ENCODE measurements at places on chromosomes 13 and 19.
A peak's percentile ranks its signal among the peaks of the same experiment; 100 is the strongest.

DNA sequence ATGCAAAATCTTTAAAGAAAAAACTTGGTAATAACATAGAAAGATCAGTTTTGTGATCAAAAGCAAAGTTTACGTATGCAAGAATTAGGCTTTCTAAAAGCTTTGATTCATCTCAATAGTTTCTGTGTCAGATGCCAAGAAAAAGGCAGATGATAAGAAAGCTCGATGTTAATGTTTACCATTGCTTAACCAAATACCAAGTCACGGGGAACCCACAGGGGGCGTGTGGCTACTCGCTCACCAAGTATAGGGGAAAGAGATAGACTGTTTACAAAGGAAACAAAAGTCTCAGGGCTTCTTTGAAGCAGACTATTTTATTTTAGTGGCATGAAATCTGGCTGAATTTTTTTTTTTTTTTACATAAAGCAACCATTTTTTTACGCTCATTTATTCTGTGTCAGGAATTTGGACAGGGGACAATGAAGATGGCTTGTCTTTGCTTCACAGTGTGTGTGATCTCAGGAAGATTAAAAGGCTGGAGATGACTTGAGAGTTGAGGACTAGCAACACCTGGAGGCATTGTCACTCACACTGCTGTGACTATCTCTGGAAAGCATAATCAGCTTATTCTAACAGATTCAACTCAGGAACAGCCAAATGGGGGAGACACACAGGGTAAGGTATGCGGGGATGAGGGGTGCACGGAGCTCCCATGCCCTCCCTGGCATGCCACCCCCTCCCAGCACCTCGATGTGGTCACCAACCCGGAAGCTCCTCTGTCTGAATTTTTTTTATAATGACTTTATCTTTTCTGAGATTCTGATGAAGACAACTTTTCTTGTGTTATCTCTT, 24.9 kb downstream of the RCBTB1 start:
- H3K4me1 ChIP-seq: peaks cover 4% of the 10 kb centered on the region
- peaks cover 13% of the 10 kb centered on the region for H3K36me3 ChIP-seq
- peak overlapping the region; percentile 12 for H3K4me3 ChIP-seq

GRCh38 chr13:87837946-87838345, 166.8 kb downstream of the SLITRK5 start:
- H3K27ac ChIP-seq: no peak overlapping the region
- no peak for DNase-seq
- no peaks in the 10 kb centered on the region for H3K27me3 ChIP-seq
- no peaks in the 10 kb centered on the region for H3K4me1 ChIP-seq
- H3K36me3 ChIP-seq: no peaks in the 10 kb centered on the region

DNA sequence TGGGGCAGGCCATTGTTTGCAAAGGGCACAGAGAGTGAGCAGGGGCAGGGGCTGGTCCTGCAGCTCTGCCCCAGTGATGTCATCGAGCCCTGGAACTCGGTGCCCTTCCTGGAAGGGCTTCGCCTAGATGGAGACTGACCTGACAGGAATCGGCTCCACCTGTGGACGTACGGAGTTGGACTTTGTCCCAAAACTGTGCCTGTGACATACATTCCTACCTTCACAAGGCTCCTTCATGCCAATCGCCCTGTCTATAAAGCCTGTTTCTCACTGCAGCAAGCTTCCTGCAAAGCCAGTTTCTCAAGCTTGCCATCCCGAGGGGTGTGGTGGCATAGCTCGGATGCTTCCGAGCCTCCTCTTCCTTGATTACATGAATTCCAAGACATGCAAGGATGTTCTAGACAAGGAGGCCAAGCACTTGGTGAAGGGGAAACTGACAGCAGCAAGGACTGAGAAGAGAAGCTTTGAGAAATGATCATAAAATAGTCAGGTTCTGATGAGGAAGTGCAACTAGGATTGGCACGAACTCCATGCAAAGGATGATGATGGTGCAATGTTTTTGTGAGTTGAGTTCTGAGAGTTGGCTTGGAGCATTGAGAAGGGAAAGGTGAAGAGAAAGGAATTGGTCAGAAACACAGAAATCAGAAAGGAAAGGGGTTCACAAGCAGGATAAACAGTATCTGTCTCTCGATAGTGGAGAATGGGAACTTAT, 73.6 kb upstream of the STK24 start:
- H3K27ac ChIP-seq: no peak overlapping the region
- no peaks in the 10 kb centered on the region for H3K36me3 ChIP-seq
- H3K4me3 ChIP-seq: no peak overlapping the region
- H3K4me1 ChIP-seq: no peaks in the 10 kb centered on the region
- no peaks in the 10 kb centered on the region for H3K27me3 ChIP-seq

- H3K27ac ChIP-seq: no peak overlapping the region
- H3K4me1 ChIP-seq: no peaks in the 10 kb centered on the region
- no peak for DNase-seq
- no peak overlapping the region for H3K4me3 ChIP-seq
- H3K27me3 ChIP-seq: no peaks in the 10 kb centered on the region
- no peaks in the 10 kb centered on the region for H3K36me3 ChIP-seq
Observed at GRCh38 chr13:91058066-91058465, 289.4 kb upstream of the MIR17HG start.

- H3K4me1 ChIP-seq: no peaks in the 10 kb centered on the region
- DNase-seq: no peak
- no peak overlapping the region for H3K27ac ChIP-seq
- H3K4me3 ChIP-seq: no peak overlapping the region
Observed at GRCh38 chr13:108352599-108352998, 83.1 kb downstream of the TNFSF13B start.

Data from adrenal gland (tissue), 19 donors.